NCI-H1417 (cell line): ENCODE measurements at places on chromosomes 7 and 10.
A peak's percentile ranks its signal among the peaks of the same experiment; 100 is the strongest.

GRCh38 chr7:99897322-99898022, 20.6 kb upstream of the OR2AE1 start:
- no peak for DNase-seq

- no peak for DNase-seq
Observed at GRCh38 chr10:16904639-16905061, 87.4 kb upstream of the RSU1 start.

DNA sequence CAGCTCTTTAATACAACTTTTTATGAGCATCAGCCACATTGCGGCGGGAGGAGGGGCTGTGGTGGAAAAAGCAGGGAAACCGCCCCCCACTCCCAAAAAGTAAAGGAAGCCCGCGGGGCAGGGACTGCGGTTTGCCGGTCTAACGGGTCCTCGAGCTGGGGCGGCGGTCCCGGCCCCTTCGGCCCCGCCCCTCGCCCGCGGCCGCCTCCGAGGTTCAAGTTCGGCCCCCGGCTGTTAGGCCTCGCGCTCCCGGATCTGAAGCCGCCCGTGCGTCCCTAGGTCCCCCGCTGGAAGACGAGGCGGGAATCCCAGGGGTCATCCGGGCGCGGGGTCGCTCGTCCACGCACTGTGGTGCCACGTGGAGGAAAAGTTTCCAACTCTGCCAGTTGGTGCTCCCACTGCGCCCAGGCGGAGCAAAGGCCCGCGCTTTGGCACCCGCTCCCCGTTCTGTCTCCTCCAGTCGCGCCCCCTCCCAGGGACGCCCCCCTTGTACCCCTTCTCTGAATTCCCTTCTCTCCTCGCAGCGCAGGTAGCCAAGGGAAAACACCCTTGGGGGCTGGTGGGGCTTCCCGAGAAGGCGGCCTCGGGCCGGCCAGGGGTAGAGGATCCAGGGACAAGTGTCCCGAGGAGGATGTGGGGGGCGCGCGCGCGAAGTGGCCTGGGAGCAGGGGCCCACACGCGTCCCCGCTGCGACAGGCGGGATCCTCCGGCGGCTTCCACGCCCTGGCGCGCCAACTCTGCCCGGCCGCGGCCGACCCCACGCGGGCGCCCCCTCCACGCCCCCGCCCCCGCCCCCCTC, 798 bp upstream of the AUTS2 start:
- no peak for DNase-seq

GRCh38 chr7:48899932-48900331, 24.4 kb upstream of the CDC14C start:
- no peak for DNase-seq

DNA sequence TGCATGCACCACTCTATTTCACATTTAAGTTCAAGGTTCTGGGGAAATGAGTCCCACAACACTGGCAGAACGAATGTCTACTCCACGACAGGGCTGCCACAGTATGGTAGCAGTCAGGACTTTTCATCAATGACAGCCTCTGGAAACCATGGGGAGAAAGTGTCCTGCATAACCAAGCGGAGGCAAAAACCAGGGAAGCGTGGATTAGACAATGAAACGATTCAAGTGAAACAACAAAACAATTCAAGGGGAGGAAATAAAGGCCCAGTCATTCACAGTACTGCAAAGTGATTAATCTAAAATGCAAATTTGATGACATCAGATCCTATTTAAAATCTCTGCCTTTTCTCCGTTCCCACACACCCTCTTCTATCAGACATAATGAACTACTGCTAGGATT, 168.2 kb downstream of the DPY19L1 start:
- no peak for DNase-seq

- peak; percentile 69 for DNase-seq
Observed at GRCh38 chr10:62264702-62265436, 3.8 kb downstream of the RTKN2 start.

- DNase-seq, result no peak
Observed at GRCh38 chr7:70313687-70314086, 715.4 kb downstream of the AUTS2 start.

- DNase-seq, result no peak
Observed at GRCh38 chr10:106504536-106504935, 660.0 kb downstream of the SORCS1 start.

DNA sequence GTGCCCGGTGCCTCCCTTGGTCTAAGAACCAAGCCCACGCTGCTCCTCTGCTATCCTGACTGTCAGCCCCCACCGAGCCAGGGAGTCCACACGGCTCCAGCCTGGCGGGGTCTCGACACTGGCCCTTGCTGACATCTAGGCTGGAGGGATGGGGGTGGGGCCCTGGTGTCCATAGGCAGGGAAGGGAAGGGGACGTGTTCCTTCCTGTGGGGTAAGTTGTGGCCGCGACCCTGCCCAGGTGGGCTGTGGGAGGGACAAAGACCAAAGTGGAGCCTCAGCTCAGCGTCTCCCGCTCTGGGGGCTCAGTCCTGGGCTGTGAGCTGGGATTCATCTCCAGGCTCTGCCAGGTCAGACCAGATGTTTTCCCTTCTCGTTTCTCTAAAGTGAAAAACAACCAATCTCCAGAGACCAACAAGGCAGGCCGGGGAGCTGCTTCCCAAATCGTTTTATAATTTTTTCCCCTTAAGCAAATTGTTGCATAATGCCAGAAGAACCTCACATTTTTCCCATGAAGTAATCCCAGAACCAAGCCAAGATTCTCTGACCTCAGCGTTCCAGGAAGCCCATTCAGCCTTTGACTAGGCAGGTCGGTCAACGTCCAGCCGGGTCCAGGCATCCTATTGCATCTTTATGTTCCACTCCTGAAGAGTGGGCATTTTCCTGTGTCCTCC, 101.2 kb downstream of the RGS10 start:
- DNase-seq, result no peak
